ENCODE measurements at places on chromosomes 16 and 17. TPM values are rescaled to one million over a fixed set of nuclear protein-coding genes. Genes with fewer than 3 reads are reported as not detected.

Gene TEX19
- total RNA-seq, result 1.2 TPM

Gene CIBAR2
- not detected for total RNA-seq

Gene RNF112
- total RNA-seq, result 0.18 TPM

Gene MAZ
- total RNA-seq, result 279 TPM

Gene TPSG1
- not detected for total RNA-seq

Gene LIG3
- total RNA-seq, result 53.6 TPM

Gene IL34
- not detected for total RNA-seq

Gene CCL8
- not detected for total RNA-seq

Gene AOC2
- total RNA-seq, result 1.4 TPM

Gene TUBB3
- total RNA-seq, result 199 TPM

Gene OR4D1
- total RNA-seq, result not detected

Gene OR1A1
- total RNA-seq, result not detected

Gene CD300A
- total RNA-seq, result not detected

Gene CCDC144A
- 0.17 TPM for total RNA-seq

Gene EFNB3
- 7.7 TPM for total RNA-seq

Gene C16orf90
- total RNA-seq, result not detected

Gene SLC9A5
- 1.1 TPM for total RNA-seq

Gene SLC52A1
- not detected for total RNA-seq

Gene TP53TG3C
- not detected for total RNA-seq

Gene FBRS
- total RNA-seq, result 22.2 TPM

Gene CMTM2
- total RNA-seq, result not detected

Gene CASKIN1
- total RNA-seq, result 1.7 TPM

Gene DECR2
- total RNA-seq, result 19.8 TPM

Gene SNX20
- not detected for total RNA-seq

Gene C17orf100
- total RNA-seq, result not detected

Gene EIF3C
- total RNA-seq, result 630 TPM

Gene PTX4
- total RNA-seq, result 0.40 TPM

Gene TBC1D26
- not detected for total RNA-seq

Gene RPA1
- total RNA-seq, result 75.5 TPM

Gene KRT36
- not detected for total RNA-seq

Gene NTN3
- total RNA-seq, result not detected

Gene CFAP97D1
- total RNA-seq, result 0.12 TPM

Gene HYDIN
- 0.12 TPM for total RNA-seq

Gene KRTAP16-1
- not detected for total RNA-seq

Gene PIRT
- total RNA-seq, result not detected
